ENCODE measurements at places on chromosomes 3 and 15.

- no peak for DNase-seq
These were observed 1025.5 kb upstream of the NR2F2 start for GRCh38 chr15:95304947-95305400.

GRCh38 chr3:177066068-177066467 is 131.2 kb downstream of the TBL1XR1 start:
- DNase-seq = no peak

DNA sequence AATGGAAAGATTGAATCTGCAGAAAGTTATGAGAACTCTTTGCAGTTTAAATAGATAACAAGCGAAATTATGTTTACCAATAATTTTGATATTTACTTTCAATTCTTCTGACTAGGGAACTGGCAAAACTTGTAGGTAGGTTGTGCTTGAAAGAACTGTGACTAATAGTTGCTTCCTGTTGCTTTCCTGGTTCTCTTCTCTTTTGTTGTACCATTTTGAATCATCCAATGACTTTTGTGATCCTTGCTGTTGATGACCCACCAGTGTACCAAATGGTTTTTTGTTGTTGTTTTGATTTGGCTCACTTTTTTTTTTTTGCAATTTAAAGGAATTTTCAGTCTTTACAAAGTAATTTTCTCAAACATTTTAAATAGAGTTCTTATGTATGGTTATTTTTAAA is 64.9 kb upstream of the DCBLD2 start:
- peak; percentile 65 for DNase-seq

DNA sequence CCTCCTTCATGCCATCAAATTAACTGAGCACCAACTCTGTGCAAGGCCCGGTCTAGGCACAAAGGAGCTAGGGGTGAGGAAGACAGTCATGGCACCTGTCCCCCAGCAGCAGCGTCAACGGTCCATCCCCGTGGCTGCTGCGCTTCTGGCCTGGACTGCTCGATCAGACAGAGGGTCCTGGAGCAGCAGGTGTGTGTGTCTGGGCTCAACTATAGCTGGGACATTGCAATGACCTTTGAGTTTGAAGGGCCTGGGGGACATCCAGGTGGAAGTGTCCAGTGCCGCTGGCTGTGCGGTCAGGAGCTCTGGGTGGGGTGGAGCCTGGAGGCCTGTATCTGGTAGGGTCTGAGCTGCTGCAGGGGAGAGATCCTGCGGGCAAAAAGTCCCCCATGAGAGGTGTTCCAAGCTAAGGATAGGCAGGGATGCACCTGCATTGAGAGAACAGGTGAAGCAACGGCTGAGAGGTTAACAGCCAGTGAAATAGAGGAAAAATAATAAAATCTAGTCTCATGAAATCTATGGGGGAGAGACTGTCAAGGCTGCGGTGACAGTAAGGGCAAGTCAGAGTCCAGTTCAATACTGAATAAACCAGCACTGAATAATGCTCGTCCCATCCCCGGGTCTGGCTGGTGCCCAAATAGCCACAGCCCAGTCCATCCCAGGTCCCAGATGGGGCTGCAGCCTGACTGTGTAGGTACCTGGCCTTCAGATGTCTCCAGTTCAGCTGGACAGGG is 25.4 kb upstream of the SLC41A3 start:
- no peak for DNase-seq

DNA sequence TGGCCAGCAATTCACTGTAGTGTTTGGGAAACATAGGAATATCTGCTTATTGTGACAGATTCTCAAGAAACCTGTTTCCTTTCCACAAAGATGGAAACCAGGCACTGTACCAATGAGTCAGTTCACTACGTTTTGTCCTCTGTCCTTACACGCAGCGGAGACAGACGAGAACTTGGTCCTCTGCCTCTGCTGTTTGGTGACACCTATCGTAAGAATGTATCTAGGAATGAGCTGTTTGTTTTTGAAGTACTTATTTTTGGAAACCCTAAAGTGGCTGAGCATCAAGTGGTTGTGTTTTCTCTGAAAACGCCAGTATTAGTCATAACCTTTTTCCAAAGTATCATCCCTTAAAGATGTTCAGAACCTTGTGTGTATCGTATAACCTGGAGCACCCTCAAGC is 93.0 kb downstream of the PGPEP1L start:
- no peak for DNase-seq

- DNase-seq = no peak
These were observed 76.2 kb downstream of the LARS2 start for GRCh38 chr3:45464336-45465170.

- DNase-seq = no peak
These were observed 57.0 kb upstream of the FRMD4B start for GRCh38 chr3:69442771-69443311.

DNA sequence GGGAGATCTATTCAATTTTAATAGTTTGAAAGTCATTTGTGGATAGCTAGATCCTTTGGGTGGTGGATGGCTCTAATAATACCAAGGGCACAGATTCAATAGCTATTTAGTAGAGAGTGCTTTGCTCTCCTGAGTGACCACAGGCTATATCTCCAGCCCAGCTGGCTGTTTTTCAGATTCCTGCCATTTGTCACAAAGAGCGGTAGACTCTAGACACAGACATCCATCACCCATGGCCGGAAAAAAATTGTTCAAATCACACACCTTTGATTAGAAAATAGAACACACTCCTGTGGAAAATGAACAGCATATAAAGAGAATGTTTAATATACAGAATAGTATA is 171.6 kb upstream of the MITF start:
- no peak for DNase-seq

DNA sequence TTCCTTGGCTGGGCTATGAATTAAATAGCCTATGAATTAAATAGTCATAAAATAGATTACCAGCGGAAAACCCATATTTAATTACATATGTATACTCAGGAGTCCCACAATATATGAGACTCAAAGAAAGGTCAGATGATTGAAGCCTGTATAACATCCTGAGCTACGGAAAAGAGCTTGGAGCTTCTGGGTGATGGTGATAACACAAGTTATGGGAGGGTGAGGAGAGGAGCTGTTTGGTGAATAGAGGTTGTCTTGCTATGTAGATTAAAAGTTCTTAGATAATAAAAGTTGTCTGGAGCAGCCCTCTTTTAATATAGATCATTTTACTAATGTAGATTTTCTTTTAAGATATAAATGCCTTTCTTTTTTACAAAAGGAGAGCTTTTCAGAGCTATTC is 1.8 kb downstream of the PML start:
- DNase-seq = no peak

DNA sequence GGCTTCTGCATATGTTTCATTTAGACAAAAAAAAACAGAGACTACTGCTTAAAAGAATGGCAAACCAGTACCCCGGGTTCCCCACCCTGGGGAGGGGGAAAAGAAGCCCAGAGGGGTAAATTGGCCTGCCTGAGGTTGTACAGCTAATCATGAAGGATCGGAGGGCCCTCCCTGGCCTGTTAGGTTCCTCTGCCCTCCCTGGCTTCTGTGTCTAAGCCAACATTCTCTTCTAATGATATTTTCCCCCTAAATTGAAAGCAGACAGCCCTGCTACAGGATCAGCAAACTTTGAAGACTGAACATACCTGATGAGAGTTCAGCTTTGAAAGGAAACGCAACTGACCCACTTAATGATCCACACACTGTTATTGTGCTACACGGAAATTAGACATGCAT is 2.5 kb downstream of the ARHGAP31 start:
- no peak for DNase-seq

DNA sequence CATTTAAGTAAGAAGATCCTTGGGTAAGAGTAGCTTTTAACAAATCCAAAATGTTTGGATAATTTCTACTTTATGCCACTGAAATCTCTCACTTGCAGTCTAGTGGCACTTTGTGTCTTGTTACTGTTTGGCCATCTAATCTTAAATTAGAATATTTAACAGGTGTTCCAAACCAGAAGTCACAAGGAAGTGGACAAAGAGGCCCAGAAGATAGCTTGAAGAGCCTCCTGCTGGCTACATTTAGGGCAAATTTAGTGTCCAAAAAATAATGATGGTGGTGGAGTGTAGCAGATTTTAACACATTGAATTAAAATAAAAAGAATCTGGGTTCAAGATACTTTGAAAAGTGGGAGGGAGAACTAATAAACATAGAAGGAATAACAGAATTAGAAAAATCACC is 172.2 kb downstream of the GHSR start:
- no peak for DNase-seq

DNA sequence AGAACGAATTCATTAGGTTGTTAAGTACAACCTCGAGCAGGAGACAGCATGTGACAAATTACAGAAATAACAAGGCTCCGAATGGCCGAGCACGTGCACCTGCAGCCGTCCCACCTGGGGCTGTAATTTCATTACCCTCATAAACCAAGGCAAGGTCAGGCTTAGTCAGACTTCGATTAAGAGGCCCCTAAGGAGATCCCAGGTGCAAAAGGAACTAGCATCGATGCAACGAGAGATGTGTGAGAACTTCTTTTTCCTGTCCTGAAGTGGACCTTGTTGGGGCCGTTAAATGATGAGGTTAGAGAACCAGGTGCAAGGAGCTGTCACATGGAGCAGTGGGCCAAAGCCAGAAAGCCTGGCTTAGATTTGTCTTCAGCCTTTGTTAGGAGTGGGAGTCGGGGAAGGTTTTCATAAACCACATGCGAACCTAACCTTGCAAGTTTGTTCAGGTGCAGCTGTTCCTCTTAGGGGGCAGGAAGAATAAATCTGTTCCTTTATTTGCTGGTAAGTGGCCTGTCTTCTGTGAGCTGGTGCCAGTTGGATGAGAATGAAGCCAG is 559.9 kb upstream of the MCTP2 start:
- no peak for DNase-seq

GRCh38 chr3:64539451-64540196 is 148.2 kb downstream of the ADAMTS9 start:
- DNase-seq = no peak

- DNase-seq = no peak
These were observed 73.1 kb downstream of the FGF7 start for GRCh38 chr15:49495993-49496753.

- no peak for DNase-seq
These were observed 249.7 kb upstream of the TTC14 start for GRCh38 chr3:180352261-180352660.

GRCh38 chr15:33915571-33916407 is 52.5 kb upstream of the CHRM5 start:
- peak; percentile 17 for DNase-seq

DNA sequence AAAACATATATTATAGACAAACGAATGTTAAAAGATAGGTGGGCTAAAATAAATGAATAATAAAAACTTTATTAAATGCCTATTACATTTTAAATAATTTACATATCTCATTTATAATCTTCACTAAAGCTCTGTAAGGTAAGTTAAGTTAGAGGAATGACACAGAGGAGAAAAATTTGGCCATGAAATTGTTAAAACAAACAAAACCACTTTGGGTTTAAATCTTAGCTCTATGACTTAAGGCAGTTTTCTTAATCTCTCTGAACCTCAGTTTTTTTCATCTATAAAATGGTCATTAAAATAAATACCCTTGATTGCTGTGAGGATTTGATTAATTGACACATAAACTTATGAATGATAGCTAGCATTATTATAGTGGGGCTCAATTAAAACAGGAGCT is 404.8 kb upstream of the ATP11B start:
- no peak for DNase-seq

- DNase-seq = no peak
These were observed 59.3 kb downstream of the ADCY5 start for GRCh38 chr3:123389628-123389918.

GRCh38 chr3:182959474-182960350 is 20.6 kb downstream of the DCUN1D1 start:
- no peak for DNase-seq

DNA sequence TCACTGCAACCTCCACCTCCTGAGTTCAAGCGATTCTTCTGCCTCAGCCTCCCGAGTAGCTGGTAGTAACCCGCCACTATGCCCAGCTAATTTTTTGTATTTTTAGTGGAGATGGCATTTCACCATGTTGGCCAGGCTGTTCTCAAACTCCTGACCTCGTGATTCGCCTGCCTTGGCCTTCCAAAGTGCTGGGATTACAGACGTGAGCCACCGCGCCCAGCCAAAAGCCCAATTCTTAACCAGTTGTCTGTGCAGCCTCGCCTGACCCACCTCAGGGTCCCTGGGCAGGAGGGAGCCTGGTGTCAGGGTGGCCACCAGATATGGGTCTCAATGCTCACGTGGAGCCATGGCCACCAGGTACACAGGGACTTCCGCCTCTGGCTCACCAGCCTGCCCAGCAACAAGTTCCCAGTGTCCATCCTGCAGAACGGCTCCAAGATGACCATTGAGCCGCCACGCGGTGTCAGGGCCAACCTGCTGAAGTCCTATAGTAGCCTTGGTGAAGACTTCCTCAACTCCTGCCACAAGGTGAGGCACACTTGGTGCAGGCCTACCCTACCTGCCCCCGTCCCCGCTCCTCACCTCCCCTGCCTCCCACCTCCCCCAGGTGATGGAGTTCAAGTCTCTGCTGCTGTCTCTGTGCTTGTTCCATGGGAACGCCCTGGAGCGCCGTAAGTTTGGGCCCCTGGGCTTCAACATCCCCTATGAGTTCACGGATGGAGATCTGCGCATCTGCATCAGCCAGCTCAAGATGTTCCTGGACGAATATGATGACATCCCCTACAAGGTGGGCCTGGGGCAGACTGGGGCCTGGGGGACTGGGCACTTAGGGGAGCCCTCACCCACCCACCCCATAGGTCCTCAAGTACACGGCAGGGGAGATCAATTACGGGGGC is 48.6 kb downstream of the SEMA3G start:
- DNase-seq = no peak

GRCh38 chr15:29821416-29822099 is 710 bp downstream of the TJP1 start:
- DNase-seq = peak; percentile 92

DNA sequence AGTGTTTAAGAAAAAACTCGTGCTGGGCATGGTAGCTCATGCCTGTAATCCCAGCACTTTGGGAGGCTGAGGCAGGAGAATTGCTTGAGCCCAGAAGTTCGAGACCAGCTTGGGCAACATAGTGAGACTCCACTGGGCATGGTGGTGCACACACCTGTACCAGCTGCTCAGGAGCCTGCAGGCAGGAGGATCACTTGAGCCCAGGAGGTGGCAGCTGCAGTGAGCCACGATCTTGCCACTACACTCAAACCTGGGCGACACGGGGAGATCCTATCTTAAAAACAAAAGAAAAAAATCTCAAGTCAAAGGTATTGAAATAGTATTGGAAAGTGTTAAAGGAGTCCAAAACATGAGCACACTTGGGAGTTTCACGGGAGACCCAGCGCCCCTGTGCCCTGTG is 14.0 kb downstream of the KLF13 start:
- DNase-seq = no peak

GRCh38 chr3:69925506-69925905 is 74.0 kb upstream of the SAMMSON start:
- no peak for DNase-seq

- peak; percentile 30 for DNase-seq
These were observed 166.7 kb downstream of the ZNF621 start for GRCh38 chr3:40691452-40691861.
